NCI-H526 treated with DMSO at 0.1 percent for 48 hours (cell line): ENCODE measurements at places on chromosomes 4 and X.

DNA sequence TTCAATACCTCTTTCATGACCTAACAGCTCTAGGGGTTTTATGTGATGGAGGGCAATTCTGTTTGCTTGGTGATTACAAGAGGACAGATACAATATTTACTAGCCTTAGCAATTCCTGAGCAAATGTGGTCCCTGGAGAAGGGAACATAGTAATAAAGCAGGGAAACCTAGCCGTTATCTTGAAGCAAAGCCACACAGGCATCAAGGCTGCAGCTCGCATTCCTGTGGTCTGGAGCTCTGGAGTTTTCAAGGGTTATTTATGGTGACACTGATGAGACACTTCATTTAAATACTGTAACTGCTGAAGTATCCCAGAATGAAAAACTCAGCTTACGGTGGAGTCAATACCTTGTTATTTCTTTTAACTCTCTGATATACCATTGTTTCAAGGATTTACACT, 66.8 kb downstream of the AFF2 start:
- no peak for DNase-seq

DNA sequence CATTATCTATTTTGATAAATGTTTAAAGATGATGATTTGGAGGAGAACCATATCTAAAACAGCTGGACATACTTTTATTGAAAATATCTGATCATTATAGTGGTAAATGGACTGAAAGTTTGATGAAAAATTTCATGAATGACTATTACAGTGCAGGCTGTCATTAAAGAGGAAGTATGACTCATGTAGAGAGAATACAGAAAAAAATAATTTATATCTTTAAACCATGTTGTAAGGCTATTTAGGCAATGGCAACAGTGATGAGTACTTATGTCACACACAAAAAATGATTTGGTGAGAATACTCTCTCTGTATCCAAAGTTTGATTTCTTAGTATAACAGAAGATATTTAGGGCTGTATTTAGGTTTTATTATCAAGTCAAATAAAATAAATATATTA, 3.9 kb upstream of the GLRB start:
- DNase-seq: no peak

GRCh38 chrX:45712067-45712466, 511.4 kb upstream of the DIPK2B start:
- DNase-seq: no peak

DNA sequence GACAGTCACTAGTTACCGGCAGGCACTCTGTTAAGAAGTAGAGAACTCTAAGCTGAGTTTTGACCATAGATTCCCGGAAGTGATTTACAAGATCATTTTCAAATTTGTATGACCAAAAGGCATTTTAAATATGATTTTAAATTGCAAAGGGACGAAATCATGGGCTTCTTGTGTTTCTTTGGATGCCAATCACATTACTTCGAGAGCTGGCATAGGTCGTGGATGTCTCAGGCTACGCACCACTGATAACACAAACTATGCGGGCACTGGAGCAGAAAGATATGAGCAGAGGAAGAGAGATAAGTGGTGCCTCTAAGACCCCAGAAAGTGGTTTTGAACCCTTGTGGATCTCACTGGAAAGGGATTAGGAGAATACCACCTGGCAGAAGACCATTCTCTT, 294.2 kb upstream of the FTHL17 start:
- no peak for DNase-seq

DNA sequence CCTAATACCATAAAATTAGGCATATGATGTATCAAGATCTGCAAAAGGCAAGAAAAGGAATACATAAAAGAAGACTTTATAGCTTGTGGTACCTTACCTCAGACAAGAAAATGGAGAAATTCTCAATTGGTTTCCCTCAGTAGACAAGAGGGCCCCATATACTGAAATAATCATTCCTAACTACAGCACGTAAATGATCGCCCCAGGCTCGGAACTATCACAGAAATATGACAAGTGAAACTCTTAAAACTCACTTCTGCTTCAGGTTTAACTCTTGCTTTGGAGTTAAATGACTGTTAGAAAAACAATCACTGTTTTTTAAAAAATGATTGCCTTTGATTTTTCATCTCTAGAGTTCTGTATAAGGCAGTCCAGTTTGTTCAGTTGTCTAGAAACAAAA, 38.6 kb upstream of the NAP1L5 start:
- DNase-seq: no peak

- no peak for DNase-seq
These were observed 21.2 kb upstream of the IRAK1 start for GRCh38 chrX:154040863-154041262.

DNA sequence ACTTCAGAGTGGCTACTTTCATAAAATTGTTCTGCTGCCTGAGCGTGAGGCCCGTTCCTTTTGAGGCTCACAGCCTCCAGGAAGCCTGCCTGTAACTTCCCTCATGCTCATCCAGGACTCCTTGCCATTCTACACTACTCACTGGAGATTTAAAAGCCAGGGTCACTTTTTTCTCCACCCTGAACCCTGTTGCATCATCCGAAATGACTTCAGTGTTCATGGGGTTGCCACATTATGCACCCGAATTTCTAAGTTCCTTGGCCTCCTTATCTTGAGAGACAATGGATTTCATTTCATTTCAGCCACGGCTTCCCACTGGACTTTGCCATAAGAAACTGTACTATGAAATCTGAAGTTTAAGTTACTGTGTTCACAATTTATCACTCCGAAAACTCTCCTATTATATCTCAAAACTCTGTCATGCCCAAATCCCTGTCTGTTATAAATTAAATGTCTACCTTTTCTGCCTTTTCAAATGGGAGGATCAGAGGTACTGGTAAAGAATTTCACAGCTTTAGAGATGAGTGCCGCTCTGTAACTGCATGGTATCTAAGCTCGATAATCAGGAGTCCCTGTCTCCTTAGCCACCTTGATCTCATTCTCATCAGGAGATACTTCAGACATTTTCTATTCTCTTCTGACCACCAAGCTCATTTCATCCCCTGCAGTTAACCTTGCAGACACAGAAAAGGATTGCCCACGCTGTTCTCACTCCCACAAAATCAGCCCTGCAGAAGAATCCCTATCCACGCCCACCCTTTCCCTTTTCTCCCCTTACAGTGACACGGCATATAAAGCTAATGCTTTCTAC, 59.9 kb downstream of the TRIML1 start:
- DNase-seq: no peak

GRCh38 chr4:53537606-53538005, 53.7 kb downstream of the LNX1 start:
- DNase-seq: no peak

- DNase-seq: no peak
These were observed 139.1 kb downstream of the ARX start for GRCh38 chrX:24876530-24877287.

DNA sequence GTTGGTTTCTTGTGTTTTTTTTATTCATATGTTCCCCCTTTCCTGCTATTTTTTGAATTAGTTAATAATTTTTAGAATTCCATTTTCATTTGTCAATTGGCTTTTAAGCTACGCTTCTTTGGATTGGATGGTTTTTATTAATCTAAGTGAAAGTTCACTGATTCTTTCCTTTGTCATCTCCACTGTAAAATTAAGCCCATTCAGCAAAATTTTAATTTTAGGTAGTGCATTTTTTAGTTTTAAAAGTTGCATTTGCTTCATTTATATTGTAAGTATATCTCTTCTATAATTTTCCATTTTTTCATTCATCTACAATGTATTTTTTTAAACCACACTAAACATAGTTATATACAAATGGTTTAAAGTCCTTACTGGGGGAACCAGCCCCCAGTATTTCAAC, 417.3 kb upstream of the HTR2C start:
- DNase-seq: no peak

DNA sequence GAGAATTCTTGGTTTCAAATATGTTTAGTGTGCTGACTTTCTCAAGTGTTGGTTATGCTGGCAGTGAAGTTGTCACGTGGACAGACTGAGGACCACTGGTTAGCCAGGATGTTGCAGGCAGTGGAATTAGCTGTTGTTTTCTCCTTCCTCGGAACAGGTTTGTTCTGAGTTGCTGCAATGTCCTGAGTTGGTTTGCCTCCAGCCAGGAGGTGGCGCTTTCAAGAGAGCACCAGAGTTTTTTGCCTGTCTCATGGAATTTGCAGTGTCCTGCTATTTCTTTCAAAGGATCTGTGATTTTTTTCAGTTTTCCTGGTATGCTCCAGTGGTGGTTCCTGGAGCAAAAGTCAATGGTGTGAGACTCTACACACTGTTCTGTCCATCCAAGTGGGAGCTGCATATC, 158.1 kb upstream of the CXorf66 start:
- DNase-seq: no peak

DNA sequence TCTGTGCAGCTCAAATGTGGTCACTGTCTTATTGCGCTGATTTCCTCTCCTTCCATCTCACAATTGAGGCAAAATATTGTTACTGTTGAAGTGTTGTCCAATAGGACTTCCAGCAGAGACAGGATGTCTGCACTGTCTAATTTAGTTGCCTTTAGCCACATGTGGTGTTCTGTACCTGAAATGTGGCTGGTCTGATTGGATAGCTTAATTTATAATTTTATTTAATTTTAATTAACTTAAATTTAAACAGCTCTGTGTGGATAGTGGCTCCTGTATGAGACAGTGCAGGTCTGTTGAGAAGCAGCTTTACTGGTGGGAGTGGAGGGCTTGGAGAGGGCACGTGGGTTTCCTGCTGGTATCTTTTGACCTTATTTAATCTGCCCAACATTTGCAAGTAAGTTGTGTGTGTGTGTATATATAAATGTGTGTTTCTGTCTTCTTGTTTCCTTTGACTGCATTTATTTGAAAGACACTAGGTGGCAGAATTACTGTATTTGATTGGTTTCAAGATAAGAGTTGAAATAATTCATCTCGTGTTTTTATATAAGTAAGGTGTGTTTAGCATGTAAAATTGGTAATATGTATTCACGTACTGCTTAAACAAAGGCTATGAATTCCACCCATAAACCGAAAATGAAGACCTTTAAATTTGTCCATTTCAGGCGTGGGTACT, 55.3 kb upstream of the MSANTD1 start:
- DNase-seq: peak; percentile 29

- DNase-seq: peak; percentile 61
These were observed at the start of gene AGA for GRCh38 chr4:177441803-177442622. TSS of gene AGA (minus strand) at chr4:177442437. CDS start at chr4:177442375, 62 bp downstream.

DNA sequence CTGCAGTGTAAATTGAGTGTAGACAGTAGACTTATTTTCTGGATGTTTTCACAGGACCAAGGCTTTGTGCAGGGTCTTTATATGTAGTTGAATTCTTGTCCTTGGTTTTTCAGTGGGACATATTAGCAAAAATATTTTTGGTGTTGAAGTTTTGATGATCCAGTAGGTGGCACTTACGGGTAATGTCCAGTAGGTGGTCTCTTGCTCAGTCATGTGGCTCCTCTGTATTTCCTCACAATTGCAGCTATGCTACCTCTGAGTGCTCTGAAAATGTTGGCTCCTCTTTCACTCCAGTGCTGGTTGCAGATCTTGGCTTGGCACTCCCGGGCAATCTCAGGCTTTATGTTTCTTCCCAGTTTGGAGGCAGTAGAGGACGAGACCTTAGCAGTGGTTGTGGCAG, 419.8 kb upstream of the AMOT start:
- DNase-seq: no peak

GRCh38 chrX:100995469-100995868, 26.0 kb downstream of the ARL13A start:
- no peak for DNase-seq

- peak; percentile 66 for DNase-seq
These were observed at the start of gene NBDY for GRCh38 chrX:56729152-56729850. TSS of gene NBDY (plus strand) at chrX:56729243. CDS start at chrX:56729354, 111 bp downstream.

- no peak for DNase-seq
These were observed 870.0 kb upstream of the INTU start for GRCh38 chr4:126762663-126763247.

GRCh38 chr4:168522356-168522755, 25.5 kb downstream of the PALLD start:
- no peak for DNase-seq

- peak; percentile 18 for DNase-seq
These were observed 231.7 kb upstream of the GATB start for GRCh38 chr4:151992332-151993154.

DNA sequence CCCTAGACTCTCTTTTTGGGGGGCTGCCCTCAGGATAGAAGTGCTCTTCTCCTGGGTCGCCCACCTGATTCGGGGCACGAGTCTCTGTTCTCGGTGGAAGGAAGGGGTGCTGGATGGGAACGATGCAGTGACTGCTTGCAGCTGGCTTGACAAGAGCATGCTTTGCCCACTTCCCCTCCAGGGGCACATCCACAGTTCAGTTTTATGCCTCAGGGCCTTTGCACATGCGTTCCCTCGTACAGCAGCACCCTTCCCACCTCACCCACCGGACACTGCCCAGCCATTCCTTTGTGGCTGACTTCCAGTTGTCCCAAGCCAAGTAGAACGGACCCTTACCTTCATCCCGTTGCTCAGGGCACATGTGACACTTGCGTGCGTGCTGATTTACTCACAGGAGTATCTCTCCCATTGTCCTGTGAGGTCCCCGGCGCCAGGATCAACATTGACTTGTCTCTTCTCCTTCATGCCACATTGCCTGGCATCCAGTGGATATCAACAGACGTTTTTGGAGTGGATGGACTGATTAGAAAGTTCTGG, 60.0 kb downstream of the C4orf50 start:
- no peak for DNase-seq

DNA sequence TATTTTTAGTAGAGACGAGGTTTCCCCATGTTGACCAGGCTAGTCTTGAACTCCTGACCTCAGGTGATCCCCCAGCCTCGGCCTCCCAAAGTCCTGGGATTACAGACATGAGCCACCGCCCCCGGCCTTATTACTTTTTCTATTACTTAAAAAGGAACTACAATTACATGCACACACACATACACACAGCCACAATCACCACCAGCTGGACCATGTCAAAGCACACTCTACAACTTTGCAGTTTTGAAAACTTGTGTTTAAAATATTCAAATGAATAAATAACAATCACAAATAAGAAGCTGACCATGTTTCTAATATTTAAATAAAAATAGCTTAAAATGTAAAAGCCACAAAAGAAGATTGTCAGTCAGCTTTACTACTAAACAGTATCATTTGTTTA, 23.4 kb downstream of the SLC10A7 start:
- DNase-seq: no peak

DNA sequence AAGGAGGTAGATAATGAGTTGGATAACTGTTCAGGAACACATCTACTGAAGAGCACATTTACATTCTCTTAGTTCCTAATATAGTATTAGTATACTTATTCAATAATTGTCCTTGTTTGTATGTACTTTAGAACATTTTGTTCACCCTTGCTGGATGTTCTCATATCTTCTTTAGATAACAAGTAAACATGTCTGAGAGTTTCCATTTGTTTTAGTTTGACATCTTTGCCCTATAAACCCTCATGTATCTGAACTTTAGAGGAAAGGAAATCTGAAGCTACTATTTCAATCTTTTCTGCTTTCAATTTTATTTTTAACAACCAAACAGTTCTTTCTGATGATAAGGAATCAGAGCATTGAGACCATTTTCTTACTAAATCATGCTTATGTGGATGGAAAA, 518.6 kb downstream of the RPA4 start:
- DNase-seq: no peak

GRCh38 chrX:155888139-155888538, 7.0 kb downstream of the VAMP7 start:
- DNase-seq: no peak

- DNase-seq: no peak
These were observed 49.7 kb downstream of the RBM47 start for GRCh38 chr4:40579983-40580382.

DNA sequence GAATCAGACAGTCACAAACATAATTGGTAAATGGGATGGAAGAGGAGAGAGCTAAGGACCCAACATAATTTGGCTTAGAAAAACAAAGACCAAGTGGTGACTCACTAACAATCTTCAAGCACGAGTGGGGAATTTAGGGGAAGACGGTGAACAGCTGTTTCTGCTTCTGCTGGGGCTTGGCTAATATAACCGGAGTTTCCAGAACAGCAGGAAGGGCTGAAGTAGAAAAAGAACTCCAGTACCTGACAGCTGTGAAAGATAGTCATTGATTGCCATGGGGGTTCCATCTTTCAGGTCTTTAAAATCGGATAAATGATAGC, 290.9 kb upstream of the LDB2 start:
- no peak for DNase-seq
